ENCODE measurements at places on chromosomes 3 and 15. TPM values are rescaled to one million over a fixed set of nuclear protein-coding genes. Genes with fewer than 3 reads are reported as not detected.

Gene PDHB
- total RNA-seq: 49.5 TPM

Gene ZNF660
- 1.8 TPM for total RNA-seq

Gene COLQ
- total RNA-seq: 0.37 TPM

Gene ARL8B
- 71.9 TPM for total RNA-seq

Gene TMEM212
- total RNA-seq: not detected

Gene CTXN2
- not detected for total RNA-seq

Gene NKIRAS1
- total RNA-seq: 12.3 TPM

Gene C2CD4A
- not detected for total RNA-seq

Gene RTP1
- total RNA-seq: not detected

Gene CHRNA3
- not detected for total RNA-seq

Gene PAQR5
- 5.1 TPM for total RNA-seq

Gene PTX3
- total RNA-seq: 340 TPM

All from subcutaneous preadipocyte (primary cell).